ENCODE measurements at places on chromosomes 4 and X.

DNA sequence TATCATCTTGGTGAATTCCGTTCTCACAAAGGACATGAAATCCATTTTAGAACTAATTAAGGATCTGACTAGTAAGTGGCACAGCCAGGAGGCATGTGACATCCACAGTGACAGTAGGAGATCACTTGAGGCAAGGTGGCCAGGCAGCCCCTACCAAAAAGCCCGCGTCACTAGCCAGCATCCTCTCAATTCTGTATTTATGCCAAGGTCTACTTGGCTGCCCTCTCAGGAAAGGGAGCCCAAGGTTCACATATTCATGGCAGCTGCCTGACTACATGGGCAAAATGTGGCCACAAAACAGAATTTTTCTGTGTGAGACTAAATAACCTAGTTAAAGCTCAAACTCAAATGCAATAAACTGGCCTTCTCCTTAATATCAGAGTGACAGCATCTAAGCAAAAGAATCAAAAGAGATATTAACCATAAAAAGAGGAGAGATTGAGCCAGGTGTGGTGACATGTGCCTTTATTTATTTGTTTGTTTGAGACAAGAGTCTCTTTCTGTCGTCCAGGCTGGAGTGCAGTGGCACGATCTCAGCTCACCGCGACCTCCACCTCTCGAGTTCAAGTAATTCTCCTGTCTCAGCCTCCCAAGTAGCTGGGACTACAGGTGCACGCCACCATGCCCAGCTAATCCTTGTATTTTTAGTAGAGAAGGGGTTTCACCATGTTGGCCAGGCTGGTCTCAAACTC is 51.5 kb downstream of the SLC9A7 start:
- no peak for DNase-seq

- no peak for DNase-seq
Observed at GRCh38 chr4:71711985-71712348, 71.9 kb downstream of the GC start.

DNA sequence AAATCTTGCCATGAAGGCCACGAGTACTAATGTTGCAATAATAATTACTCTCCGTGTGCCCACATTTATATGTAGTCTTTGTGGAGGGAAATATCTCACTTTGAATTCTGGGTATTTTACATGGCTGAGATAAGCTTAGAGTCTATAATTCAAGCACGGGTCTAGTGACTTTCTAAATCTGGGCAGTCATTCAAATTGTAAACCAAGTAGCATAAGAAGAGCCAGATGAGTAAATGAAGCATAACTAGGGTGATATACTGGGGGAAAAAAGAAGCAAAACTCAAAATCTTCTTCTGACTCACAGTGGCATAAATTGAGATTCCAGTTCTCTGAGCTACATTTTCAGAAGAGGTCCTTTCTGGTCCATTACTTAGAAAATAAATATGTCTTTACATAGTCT is 53.0 kb downstream of the MAPK10 start:
- no peak for DNase-seq

DNA sequence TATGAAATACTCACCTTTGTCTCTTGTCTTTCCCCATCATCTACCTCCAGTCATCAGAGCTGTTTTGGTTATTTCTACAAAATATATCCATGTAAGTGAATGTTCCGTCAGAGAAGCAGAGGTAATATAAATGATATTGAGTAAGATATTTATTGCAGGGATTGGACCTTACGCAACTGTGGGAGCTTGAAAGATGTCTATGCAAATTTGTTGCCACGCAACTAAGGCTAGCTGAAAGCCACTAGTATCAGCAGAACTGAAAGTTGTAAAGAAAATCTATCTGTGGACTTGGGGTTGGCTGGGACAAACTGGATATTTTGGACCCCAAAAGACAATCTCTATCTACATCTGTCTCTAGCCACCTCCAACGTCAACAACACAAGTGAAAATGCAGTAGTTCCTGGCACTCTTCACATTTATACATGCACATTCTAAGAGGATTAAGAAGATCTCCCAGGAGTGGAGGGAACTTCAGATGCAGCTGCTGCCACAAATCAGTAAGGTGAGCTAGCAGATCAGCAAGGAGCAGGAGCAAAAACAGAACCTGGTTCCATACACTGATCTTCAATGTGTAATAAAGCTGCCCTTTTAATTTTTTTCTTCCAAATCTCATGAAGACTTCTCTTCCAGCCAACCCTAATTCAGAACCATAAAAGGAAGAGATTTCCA is 8.5 kb upstream of the CCSER1 start:
- DNase-seq: no peak

DNA sequence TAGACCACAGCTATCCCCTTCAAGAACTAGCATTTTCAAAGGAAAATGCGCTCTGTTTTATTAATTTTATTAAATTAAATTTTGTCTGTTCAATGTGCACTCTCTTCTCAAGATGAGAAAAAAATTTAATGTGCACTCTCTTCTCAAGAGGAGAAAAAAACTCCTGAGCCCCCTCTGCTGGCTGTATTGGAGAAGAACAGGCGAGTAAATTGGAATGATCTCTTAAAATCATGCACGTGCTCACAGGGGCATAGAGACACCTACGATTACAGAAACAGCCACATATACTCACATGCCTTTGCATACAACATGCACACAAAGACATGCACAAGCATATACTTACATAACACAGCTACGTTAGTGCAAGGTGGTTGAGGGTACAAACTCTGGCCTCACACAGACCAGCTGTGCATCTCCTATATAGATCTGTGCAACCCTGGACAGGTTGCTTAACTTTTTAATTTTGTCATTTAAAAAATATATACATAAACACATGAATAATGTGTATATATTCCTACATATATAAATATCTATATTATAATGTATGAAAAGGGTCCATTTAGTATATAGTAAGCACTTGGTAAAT is 176.2 kb upstream of the CXorf66 start:
- DNase-seq: no peak

DNA sequence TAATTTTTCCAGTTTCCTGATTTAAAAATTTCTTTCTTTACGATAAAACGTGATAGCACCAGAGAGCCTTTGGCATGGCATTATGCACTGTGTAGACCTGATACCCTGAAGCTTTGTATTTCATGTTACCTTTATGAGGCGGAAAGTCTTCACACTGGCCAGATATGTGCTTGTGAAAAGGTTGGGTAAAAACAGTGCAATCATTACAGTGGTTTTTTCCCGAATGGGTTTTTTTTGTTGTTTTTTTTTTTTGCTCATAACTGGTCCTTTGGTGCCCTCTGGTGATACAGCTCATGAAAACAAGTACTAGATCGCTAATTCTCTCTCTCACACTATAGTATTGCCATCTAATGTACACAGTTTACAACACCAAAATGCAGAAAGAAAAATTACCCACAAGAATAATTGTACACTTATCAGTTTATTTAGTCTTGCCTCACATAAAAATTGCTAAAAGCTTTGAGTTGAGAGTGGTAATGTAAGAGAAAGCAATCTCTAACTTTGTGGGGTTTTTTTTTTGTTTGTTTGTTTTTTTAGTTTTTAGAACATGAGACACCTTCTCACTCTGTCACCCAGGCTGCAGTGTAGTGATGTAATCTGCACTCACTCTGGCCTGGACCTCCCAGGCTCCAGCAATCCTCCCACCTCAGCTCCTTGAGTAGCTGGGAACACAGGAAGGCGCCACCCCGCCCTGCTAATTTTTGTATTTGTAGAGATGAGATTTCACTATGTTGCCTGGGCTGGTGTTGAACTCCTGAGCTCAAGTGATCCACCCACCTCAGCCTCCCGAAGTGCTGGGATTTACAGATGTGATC is 21.3 kb downstream of the SPCS3 start:
- DNase-seq: no peak

DNA sequence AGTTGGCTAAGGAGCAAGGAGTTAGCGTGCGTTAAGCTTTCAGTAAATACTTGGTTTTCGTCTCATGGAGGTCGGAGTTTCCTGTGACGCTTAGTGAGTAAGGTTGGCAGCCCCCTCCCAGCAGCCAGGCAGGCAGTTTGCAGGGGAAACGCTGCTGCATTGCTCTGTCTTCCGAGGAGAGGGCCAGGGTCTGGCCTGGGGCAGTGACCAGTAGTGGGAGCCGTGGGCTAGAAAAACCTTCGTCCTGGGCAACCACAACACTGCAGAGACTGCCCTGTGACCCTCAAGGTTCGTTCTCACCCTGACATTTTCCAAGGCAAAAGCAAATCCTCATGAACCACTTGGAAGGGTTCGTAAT is 432 bp downstream of the TMEM175 start:
- no peak for DNase-seq

DNA sequence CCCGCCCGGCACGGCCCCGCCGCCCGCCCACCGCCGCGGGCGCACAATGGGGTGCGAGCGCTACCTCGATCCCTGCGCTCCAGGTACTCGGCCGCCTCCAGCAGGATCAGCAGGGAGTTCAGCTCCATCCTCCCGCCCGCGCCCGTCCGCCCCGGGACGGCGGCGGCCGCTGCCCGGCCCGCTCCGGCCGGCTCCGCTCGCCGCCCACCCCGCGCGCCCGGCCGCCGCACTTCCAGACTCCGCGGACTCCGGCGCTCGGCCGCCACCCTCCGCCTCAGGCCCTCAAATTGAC is at the start of gene MXD4:
TSS of gene MXD4 (minus strand) at position 257 of the 292 bp plus-strand sequence. CDS start at position 128, 129 bp downstream.
- no peak for DNase-seq

Data from HS-27A (cell line).